ENCODE measurements at places on chromosomes 5 and 9. TPM values are rescaled to one million over a fixed set of nuclear protein-coding genes. Genes with fewer than 3 reads are reported as not detected.

Gene ANKH
- total RNA-seq, result 52.1 TPM

Gene CATSPER3
- total RNA-seq, result 0.44 TPM

Gene OR1Q1
- not detected for total RNA-seq

Gene GARIN3
- not detected for total RNA-seq

Gene SKP2
- total RNA-seq, result 9.2 TPM

Gene SLC46A2
- 0.66 TPM for total RNA-seq

Gene HEMGN
- not detected for total RNA-seq

Gene NLN
- total RNA-seq, result 15.7 TPM

Gene GNAQ
- total RNA-seq, result 39.0 TPM

Gene ADAMTS13
- total RNA-seq, result 0.96 TPM

Gene LTC4S
- total RNA-seq, result 3.8 TPM

Gene OR1J2
- total RNA-seq, result not detected

Gene LCN10
- 0.73 TPM for total RNA-seq
